ENCODE measurements at places on chromosomes 13 and 19. TPM values are rescaled to one million over a fixed set of nuclear protein-coding genes. Genes with fewer than 3 reads are reported as not detected.

The OLFM4 gene
- total RNA-seq, result not detected

The FFAR3 gene
- 0.15 TPM for total RNA-seq

The MAU2 gene
- 72.6 TPM for total RNA-seq

The IGFL1 gene
- not detected for total RNA-seq

The PRSS57 gene
- not detected for total RNA-seq

The ZNF418 gene
- 22.9 TPM for total RNA-seq

The TNNT1 gene
- total RNA-seq, result 37.6 TPM

The MISP gene
- total RNA-seq, result 0.11 TPM

The ANGPTL4 gene
- 1.7 TPM for total RNA-seq

The ATP8B3 gene
- 8.7 TPM for total RNA-seq

The CEACAM5 gene
- total RNA-seq, result 0.54 TPM

The KLK2 gene
- not detected for total RNA-seq

The SMIM44 gene
- not detected for total RNA-seq

The FAAP24 gene
- 10.0 TPM for total RNA-seq

The ZNF823 gene
- total RNA-seq, result 7.1 TPM

The KANK3 gene
- 1.1 TPM for total RNA-seq

The AZU1 gene
- total RNA-seq, result not detected

The TMC4 gene
- 0.96 TPM for total RNA-seq

The FLT3 gene
- 0.15 TPM for total RNA-seq

Measured in A673 (cell line).